ENCODE measurements at places on chromosomes 6 and 20.

GRCh38 chr6:167988154-167988495 is 9.3 kb upstream of the KIF25 start:
- DNase-seq = no peak

GRCh38 chr20:60202046-60202445 is 243.8 kb downstream of the CDH26 start:
- DNase-seq = no peak

DNA sequence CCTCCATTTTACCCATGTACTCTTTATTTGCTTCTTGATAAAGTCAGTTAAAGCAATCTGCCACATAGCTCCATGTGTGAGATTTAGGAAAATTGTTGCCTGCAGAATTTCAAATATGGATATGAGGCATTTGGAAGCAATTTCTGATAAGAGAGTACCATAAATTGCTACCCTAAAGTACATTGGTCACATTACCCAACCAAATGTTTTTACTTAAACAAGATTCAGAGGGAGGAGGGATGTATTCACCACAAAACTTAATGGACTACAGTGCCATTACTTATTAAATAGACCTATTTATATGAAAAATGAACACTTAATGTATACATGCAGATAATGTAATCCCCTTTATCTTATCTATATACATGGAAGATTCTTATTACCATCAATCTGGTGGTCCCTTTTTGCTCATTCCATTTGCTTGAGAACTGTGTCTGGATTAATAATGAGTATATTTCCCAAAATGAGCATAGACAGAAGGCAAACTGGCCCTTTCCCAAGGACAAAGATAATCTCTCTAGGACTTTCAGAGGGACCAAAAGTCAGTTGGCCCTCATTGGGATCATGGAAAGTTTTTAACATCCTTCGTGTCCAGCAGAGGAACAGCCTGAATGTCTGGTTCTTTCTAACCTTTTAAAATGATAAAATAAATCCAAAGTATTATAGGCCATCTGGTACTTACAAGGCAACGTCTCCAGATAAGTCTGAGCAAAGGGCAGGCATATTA is 526.4 kb downstream of the CBLN4 start:
- no peak for DNase-seq

DNA sequence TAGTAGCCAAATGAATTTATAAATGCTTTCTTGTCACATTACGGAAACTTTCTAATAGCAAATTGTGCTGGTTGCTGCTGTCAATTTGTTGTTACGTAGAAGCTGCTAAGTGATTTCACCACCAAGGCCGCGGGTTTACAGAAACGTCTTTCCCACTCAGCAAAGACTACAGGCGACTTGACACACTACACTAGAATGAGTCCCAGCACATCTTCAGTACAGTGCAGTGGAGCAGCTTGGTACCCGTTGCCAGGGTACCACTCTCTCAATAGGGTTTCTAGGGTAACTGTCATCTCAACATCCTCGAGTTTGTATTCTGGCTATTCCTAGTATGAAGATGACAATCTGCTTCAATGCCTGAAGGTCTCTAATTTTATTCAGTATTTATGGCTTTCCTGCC is 22.7 kb upstream of the ZDHHC14 start:
- DNase-seq = no peak
